ENCODE measurements at places on chromosomes 5 and 9.

- no peak for DNase-seq
These were observed 11.4 kb downstream of the BASP1 start for GRCh38 chr5:17228821-17229291.

GRCh38 chr9:72721067-72721466 is 199.7 kb downstream of the TMC1 start:
- no peak for DNase-seq

DNA sequence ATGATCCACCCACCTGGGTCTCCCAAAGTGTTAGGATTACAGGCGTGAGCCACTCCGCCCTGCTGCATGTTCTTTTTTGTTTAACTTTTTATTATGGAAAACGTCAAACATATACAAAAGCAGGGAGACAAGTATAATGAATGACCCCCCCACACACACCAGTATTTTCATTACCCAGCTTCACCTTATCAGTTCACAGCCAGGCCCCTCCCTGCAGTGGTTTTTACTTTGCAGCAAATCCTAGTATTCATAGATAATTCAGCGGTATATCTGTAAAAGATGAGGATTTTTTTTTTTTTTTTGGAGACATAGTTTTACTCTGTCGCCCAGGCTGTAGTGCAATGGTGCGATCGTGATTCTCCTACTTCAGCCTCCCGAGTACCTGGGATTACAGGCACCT is 2.3 kb downstream of the POMT1 start:
- DNase-seq: no peak

DNA sequence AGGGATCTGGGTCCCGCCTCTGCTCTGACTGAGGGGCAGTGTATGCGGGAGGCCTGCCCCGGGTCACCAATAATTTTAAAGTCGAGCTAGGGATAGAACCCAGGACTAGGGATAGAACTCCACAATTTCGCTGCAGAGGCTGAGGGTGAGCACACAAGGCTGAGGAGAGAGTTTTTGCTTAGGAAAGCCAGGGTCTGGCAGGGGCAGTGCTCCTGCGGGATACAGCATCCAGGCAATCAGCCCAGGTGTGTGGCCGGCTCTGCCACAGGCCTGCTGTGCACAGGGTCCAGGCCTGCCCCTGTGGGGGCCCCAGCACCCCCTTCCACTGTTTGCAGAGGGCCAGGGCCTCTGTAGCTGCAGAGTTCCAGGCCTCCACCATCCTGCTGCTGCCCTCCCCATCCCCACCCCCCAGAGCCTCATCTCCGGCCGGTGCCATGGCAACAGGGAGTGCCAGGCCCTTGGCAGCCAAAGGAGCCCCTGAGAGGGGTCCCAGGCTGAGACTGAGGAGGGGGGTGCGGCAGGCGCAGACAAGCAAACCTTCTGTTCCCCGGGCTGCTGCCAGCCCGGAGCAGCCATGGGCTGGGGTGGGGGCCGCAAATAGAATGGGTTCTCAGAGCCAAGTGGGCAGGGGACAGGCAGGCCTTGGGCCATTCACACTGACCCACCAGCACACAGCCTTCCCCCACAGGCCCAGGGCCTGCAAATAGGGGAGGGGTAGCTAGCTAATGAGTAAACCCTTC is 8.6 kb downstream of the PDGFRB start:
- DNase-seq: no peak
